ENCODE measurements at places on chromosomes 12 and 14.

GRCh38 chr14:76666746-76667145, 94.5 kb upstream of the VASH1 start:
- no peak for DNase-seq

GRCh38 chr14:88831284-88831683, 6.8 kb downstream of the TTC8 start:
- no peak for DNase-seq

- no peak for DNase-seq
These were observed 87.7 kb downstream of the C12orf75 start for GRCh38 chr12:105418229-105418628.

DNA sequence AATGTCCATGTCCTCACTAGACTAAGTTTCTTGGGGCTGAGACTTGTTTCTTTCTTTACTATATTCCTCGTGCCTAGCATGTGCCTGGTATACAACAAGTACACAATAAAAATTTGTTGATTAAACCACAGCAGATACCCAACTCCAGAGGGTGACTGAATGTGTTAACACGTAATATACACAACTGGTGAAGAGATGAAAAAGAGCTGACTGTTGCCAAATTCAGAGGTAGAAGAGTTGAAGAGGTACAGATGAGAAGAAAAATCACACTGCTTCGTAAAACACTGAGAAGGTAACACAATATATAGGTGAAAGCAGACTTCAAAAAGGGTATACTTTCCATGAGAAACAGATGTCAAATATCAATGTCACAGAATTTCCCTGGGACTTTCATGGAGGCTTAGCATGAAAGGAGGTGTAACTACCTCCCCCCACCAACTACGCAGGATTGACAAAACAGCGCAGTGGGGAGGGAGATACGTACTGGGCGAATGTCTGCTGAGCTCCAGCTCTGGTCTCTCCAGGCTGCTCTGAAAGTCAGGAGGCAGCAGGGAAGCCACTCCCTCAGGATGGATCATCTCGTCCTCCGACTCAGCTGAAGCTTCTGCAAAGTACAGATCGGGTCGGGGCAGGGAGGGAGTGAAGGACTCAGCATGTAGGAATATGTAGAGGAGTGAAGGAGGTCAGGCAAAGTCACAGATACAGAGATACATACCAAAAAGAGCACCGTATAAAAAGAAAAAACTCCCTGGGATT, 5.3 kb downstream of the ACIN1 start:
- DNase-seq = no peak

Measured in kidney capillary endothelial cell (primary cell).